ENCODE measurements at places on chromosomes 6 and 20. TPM values are rescaled to one million over a fixed set of nuclear protein-coding genes. Genes with fewer than 3 reads are reported as not detected.
A peak's percentile ranks its signal among the peaks of the same experiment; 100 is the strongest.

DNA sequence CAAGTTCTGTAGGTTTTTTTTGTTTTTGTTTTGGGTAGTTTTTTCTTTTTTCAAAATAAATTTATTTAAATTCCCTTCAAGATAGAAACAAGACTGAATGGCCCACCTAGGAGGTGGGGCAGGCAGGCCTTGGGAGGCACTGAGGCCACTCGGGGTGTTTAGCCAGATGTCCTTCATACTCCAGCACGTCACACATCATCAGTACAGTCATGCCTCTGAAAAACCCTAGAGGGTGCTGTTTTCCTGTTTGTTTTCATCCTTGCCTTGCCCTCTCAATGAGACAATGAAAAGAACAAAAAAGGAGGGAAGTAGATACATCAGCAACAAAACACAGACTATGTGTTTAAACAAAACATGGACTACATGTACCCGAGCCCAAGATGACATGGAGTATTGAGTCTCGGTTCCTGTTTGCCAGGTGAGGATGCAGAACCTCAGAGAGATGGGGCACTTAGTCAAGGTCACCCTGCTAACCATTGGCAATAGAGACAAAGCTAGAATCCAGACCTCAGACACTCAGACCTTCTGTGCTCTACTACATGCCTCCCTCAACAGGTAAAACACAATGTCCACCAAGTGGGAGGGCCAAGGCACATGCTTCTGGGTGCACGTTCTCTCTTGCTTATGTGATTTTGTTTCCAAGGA lies 26.8 kb upstream of the CLIC5 start:
- DNase-seq: peak; percentile 26

- DNase-seq: no peak
Observed at GRCh38 chr6:143187238-143187923, 126.7 kb downstream of the AIG1 start.

DNA sequence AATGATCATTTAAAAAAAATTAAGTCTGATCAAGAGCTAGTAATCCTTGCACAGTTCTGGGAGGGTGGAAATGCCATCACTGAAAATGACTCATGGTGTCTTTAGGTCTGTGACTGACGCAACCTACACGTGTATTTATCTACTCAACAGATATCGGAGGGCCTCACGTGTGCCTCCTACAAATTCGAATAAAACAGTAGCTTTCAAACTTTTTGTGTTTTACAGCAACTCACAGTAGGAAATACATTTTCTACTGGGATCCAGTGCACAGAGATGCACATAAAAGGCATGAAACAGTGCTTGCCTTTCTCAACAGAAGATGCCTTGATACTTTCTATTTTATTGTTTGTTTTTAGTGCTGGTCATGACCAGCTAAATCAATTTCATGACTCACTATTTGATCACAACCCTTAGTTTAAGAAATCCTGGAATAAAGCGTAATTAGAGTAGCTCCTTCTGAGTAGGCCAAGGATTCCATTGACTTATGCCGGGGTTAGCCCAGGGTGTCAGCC lies 210.0 kb upstream of the SNX9 start:
- DNase-seq: no peak

GRCh38 chr6:170288852-170289179 lies 2.1 kb downstream of the DLL1 start:
- DNase-seq: no peak

DNA sequence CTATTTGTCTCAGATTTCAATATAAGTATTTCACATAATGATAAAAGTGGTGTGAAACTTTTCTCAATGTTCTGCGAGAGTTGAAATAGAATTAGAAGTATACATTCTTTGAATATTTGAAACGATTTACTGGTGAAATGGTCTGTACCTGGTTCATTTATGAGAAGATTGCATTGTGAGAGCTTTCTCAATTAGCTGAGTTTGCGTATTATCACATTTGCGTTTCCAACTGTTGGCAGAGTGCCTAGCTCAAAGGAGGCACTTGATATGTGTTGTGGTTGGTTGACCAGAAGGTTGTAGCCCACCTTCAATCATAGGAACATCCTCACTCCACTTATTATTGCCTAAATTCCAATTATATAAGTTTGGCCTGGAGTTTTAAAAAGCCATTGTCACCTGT lies 58.8 kb upstream of the EXOC2 start:
- no peak for DNase-seq

DNA sequence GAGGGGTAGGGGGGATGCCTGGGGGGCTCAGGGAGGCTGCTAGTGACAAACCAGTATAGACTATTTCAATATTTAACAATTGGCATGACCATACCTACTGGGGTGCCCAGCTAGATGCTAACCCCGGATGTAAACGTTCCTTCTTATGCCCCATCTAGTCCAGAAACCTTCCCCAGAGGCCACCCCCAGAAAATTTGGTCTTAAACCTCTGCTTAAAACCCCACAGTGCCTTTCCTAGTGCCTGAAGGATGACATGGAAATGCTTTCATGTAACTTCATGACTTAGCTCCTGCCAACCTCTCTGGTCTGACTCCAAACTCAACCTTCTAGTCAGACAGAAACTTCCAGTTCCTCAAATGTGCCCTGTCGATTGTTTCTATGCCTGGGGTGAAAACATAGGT lies 52.0 kb downstream of the JPH2 start:
- DNase-seq: peak; percentile 39

SCGN gene
- not detected for total RNA-seq

DNA sequence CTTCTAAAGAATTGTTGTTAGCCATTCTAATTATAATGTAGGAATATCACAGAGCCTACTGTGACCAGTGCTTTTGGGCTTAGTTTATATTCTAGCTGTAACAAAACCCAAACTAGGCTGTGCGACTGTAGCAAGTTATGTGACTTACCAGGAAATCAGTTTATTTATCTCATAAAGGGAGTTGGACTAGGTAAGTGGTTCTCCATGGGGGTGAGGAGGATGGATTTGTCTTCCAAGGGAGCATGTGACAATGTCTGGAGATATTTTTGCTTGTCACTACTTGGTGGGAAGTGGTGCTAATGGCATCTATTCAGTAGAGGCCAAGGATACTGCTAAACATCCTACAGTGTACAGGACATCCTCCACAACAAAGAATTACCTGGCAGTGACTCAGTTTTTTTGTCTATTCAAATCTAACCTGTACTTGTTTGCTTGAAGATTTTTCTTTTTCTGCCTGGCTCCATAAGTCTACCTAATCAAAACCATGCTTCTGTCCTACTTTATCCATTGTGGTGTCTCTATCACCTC lies 32.5 kb downstream of the ZFAND3 start:
- no peak for DNase-seq

DNA sequence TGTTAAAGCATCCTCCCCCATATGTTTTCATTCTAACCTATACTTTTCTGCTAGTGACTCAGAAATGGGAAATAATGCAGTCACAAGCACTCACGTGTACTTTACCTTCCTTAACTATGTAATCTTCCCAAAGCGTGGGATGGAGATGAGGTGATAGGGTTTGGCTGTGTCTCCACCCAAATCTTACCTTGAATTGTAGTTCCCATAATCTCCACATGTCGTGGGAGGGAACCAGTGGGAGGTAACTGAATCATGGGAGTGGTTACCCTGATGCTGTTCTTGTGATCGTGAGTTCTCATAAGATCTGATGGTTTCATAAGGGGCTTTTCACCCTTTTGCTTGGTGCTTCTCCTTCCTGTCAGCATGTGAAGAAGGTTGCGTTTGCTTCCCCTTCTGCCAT lies 35.4 kb downstream of the AGPAT4 start:
- no peak for DNase-seq

DNA sequence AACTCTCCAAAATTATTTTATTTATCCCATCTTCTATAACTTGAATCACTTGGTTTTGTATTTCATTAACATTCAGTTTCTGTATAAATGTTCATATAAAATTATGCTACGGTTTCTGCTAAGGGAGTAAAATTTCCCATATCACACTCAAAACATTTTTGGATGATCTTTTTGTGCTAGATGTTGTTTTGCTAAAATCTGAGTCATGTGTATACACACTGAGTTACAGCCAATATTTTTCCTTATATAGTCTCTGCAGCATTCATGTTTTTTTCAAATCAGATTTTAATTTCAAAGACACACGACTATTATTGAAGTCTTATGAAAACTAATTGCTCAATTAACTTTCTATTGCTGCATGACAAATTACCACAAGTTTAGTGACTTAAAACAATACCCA lies 54.3 kb upstream of the SLC2A12 start:
- no peak for DNase-seq

PRL gene
- not detected for total RNA-seq

DNA sequence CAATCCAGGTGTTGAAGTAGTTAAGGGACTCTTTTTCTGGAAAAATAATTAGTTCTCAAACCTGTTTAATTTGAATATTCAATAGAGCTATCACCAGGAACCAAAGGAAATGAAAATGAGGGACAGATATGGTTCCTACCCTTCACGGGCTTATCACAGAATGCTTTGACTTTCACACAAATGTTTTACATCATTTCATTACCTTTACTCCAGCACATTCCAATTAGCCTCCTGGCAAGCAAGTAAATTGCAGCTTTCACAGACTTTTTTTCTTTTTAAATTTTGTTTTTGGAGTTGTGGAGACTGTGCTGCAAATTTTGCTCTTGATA lies 35.2 kb downstream of the PLEKHG1 start:
- no peak for DNase-seq

GRCh38 chr20:57193094-57193493 lies 73.3 kb downstream of the BMP7 start:
- no peak for DNase-seq

DNA sequence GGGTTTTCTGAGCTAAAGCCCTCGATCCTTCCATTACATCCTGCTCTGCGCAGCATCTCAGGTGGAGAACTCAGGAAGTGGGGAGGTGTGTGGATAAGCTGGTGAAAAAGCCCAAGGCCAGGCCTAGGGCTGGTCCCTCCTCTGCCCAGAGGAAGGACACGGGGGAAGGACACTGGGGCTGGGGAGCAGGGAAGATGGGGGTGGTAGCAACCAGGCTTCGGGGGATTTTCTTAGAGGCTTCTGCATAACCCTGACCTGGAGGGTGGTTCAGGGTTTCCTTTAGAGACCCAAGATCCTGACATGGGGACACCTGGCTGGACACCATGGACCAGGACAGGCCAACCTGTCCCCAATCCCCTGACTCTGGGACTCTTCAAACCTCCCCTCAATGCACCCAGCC lies 37.9 kb downstream of the SUN5 start:
- DNase-seq: no peak

GRCh38 chr20:62463651-62464424 lies 12.0 kb downstream of the GATA5 start:
- no peak for DNase-seq

DNA sequence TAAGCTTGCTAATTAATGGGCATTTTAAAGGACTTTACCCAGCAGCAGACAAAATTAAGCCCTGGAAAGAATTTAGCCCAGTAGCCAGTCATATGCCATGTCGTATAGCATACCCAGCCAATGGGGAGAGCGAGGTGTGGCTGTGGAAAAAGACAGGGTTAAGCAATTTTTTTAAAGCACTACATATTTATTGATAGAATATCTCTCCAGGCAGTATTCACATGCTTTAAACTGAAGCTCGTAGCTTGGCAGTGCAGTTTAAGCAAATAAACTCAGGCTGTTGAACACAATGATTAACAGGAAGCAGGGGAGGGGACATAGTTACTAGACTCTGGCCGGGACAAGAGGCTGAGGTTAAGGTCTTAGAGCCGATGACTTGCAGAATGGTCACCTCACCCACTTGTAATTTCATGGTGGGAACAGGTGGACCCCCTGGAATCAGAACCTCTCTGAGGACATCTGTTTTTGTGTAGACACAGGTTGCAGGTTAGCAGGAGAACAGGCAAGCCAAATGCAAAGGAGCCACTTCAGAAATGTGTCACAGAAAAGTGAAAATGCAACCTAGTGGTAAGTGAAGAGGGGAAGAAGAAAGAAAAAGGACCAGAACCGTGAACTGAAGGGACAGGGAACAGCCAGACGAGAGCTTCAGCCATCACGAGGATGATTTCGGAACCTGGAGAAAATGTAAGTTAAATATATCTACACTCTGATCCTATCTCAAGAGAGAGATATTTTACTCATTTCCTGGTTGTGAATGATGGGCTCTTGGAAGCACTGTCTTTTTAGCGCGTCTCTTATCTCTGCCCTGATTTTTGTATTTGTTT lies 7.2 kb downstream of the GCNT2 start:
- DNase-seq: peak; percentile 42

DNA sequence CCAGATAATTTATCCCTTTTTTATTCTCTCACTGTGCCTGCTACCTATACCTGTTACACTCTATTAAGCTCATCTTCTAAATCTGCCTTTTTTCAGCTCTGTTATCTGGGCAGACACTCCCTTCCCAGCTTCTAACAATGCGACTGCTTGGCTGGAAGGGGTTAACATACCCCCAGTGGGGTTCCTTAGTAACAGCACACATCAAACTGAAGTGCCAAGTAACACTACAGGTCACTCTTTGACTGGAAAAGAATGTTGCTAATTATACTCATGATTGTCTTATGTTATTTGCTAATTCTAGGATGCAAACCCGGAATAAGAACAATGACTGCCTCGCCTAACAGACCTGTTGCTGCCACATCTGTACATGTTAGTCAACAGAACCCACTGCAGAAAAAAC lies 203.5 kb downstream of the EPM2A start:
- no peak for DNase-seq

- no peak for DNase-seq
Observed at GRCh38 chr6:63839485-63839884, 203.9 kb downstream of the PHF3 start.

- no peak for DNase-seq
Observed at GRCh38 chr6:39979461-39980328, 45.4 kb upstream of the MOCS1 start.

DNA sequence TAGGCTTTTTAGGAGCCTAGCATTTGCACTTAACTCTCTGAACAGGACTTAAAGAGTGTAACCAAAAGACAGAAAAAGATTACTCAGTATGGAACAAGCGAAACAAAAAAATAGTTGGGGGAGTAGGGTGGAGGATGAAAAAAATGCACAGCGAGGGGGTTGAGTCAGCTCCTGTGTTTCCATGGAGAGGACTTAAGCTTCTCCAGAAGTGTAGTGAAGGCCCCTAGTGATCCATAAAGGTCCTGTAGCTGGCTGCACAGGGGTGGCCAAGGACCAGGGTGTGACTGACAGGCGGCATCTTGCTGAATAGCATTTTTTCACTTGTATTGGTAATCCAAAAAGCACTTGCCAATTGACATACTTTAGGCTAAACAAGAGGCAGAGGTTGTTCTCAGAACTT lies 533.9 kb downstream of the RFPL4B start:
- no peak for DNase-seq

DNA sequence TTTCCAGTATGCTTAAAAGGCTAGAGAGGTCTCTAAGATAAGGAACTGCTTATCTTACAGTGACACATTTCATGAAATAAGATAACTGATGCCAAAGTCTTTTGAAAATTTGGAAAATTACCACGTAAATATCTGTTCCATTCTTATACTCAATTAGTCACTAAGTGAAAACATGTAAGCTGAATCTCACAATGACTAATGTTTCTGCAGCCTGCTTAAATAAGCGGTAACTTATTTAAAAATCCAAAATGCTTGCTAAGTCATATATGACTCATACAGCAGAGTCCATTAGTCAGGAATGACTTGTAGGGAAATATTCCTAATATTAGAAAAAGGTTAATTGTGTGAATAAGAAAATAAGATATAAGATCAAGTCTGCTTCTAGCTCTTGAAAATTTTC lies 27.8 kb upstream of the LGSN start:
- DNase-seq: no peak
